Pancreas (tissue), 10 donors: ENCODE measurements at places on chromosomes 7 and 10.
A peak's percentile ranks its signal among the peaks of the same experiment; 100 is the strongest.

GRCh38 chr10:32035038-32035437, 21.2 kb downstream of the KIF5B start:
- no peak for DNase-seq

DNA sequence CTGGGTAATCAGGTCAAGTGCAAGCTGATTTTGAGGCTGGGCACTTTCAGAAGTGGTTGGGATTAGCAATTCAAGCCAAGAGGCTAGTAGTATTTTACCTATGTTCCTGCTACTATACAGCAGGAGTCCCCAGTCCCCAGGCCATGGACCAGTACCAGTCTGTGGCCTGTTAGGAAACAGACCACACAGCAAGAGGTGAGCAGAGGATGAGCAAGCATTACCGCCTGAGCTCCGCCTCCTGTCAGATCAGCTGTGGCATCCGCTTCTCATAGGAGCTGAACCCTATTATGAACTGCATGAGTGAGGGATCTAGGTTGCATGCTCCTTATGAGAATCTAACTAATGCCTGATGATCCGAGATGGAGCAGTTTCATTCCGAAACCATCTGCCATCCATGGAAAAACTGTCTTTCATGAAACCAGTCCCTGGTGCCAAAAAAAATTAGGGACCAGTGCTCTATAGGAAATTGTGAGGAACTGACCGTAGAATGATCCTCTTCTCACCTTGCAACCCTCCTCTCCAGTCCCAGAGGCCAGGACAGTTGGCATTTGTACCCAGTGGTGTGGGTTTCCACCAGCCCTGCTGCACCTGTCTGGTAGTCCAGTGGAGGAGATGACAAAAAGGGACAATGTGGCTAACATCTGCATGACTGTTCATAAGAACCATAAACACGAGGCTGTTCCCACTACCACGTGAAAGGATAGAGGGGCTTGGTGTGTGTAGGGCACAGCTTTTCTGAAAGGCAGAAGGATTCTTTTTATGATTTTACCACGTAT, 172.5 kb downstream of the KIAA1217 start:
- DNase-seq = no peak

DNA sequence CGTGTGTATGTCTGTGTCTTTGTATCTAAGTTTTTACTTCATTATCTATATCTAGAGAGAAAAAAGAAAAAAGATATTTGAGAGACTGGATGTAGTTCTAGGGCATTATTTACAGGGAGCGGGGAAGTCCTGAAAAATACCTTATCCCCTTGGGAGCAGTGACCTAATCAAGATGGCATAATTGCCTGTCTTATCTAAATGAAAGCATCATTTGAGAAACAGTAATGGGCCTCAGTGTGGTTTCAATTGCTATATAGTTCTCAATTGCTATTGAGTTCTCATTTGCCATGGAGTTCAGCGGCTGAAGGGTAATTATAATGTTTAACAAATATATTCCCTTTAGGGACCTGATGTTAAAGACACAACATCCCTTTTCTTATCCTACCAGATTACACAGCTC, 216.5 kb downstream of the PLXNA4 start:
- DNase-seq = no peak

- no peak for DNase-seq
These were observed 149.6 kb downstream of the ADK start for GRCh38 chr10:74300666-74301065.

DNA sequence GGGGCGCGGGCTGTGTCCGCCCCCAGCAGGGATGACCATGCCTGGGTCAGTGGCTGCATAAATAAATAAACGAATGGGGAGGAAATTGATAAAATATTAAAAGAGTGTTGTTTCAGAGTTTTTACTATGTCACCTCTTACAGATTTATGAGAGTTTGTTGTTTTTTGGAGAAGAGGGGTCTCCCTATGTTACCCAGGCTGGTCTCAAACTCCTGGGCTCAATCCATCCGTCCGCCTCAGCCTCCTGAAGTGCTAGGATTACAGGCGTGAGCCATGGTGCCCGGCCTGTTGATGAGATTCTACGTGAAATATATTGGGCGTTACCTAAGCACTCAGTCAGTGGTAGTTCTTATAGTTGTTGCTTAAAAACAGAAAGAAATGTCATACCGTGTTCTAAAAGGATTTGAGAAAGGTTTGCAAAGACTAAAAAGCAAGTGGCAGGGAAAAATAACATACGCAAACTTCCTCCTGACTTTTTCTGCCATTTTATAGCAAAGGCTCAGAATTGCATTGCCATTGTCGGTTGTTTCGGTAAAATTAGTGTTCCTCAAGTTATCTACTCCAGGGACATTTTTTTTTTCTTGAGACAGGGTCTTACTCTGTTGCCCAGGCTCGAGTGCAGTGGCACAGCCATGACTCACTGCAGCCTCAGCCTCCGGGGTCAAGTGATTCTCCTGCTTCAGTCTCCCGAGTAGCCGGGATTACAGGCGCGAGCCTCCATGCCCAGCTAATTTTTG, 39.5 kb upstream of the FOXK1 start:
- no peak for DNase-seq

DNA sequence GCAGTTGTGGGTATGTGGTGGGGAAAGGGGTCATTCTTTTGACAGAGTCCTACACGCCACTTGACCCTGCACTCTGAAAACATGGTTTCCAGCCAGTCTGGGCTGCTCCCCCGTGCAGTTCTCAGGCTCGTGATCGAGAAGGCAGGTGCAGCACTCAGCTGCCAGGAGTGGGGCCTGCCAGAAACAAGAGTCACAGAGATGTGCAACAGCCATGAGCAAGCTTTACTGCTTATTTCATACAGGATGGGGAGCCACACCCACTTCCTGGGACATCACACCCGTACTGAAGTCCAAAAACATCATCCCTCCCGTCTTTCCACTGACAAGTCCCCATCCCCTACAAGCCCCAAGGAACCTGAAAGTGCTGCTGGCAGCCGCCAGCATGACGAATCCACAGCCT, 9.3 kb downstream of the ATG9B start:
- DNase-seq = no peak

DNA sequence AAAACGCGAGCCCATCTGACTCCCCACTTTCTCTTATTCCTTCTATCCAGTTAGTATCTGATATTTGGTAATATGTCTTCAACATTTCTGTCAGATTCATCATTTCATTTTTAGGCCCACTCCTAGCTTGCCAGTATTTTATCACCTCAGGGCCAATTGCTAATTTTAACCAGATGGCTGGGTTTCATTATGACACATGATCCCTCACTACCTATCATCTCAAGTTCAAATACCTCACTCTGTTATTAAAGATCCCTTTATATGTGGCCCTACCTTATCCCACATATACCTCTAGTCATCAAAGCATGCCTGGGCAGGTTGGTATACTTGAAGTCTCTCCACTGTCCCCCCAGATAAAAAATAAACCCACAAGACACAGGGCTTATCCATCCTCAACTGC, 104.9 kb downstream of the RNLS start:
- no peak for DNase-seq

DNA sequence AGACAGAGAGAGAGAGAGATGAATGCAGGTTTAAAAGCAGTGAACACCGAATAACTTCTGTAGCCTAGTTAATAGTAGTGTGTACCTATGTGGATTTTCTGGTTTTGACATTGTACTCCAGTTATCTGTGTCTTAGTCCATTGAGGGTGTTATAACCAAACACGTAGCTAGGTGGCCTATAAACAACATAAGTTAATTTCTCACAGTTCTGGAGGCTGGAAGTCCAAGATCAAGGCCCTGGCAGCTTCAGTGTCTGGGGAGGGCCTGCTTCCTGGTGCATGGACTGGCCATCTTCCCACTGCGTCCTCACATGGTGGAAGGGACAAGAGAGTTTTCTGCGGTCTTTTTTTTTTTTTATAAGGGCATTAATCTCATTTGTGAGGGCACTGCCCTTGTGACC, 23.5 kb downstream of the AOC1 start:
- no peak for DNase-seq

DNA sequence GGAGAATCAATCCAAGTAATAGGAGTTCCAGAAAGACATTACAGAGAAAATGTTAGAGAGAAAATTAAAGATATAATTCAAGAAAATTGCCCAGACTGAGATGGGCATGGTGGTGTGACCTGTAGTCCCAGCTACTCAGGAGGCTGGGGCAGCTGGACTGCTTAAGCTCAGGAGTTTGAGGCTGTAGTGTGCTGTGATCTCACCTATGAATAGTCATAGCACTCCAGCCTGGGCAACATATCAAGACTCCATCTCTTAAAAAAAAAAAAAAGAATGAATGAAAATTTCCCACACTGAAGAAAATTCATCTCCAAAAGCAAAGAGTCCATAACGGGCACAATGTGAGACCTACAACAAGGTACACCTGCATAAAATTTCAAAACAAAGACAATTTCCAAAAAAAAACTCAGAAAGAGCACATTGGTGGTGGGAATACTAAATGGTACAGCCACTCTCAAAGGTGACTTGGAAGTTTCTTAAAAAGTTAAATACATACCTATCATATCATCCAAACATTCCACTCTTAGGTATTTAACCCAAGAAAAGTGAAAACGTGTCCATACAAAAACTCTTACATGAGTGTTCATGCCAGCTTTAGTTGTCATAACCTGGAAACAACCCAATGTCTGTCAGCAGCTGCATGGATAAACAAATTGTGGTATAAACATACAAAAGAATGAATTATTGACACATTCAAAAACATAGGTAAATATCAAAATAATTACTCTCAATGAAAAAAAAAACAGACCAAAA, 6.9 kb upstream of the RGS10 start:
- DNase-seq = no peak

GRCh38 chr10:14876764-14877163, 1.9 kb upstream of the SUV39H2 start:
- no peak for DNase-seq

DNA sequence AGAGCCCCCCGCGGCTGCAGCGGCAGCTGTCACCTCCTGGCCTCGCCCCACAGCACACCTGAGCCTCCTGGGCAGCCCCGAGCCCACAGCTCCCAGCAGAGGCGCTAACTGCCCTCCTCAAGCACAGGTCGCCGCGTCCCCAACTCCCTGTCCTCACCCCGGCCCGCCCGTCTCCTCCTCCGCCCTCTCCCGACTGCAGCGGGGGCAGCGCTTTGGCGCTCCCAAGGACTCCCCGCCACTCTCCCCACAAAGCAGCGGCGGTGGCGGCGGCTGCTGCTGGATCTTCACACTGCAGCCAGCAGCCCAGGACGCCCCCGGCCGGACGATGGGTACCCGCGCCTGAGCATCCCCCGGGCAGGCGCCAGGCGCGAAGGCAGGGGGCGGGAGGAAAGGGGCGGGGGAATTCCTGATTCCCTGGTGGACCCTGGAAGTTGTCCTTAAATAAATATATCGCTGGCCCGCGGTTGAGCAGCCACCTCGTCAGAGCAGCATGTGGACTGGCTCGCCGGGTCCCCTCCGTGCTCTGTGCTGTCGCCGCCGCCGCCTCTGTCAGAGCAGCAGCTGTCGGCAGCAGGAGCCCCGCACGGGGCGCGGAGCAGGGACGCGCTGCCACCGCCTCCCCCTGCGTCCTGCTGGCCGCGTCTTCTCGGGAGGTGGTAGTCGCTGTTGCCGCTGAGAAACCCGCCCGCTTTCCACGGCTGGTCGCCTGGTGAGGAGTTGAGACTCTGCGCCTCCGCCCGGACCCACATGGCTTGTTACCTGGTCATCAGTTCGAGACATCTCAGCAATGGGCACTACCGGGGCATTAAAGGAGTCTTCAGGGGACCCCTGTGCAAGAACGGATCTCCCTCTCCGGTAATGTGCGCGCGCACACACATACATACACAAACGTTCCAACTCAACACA, at the start of gene ZNF804B:
Gene ZNF804B (plus strand): TSS at position 471 of the 906 bp plus-strand sequence. CDS start 277 bp downstream, at position 748.
- DNase-seq = peak; percentile 80

DNA sequence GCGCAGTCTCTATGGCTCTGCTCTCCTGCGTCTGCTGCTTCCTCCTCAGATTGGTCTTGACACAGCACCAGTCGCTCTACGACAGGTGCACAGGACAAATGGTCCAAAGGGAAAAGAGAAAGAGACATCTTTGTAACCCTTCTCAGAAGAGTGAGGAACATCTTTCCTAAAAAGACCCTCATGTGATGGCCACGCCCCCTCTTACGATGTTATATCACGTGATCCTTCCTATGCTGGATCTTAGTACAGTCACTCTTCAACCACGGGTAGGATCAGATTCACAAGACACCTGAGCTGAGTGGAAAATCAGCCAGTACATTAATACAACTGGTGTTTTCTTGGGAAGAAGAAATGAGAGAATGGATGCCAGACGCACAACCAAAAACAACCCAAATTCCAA, 262.2 kb upstream of the CELF2 start:
- DNase-seq = no peak

- DNase-seq = no peak
These were observed 20.1 kb downstream of the OSBPL3 start for GRCh38 chr7:24959735-24960485.

- DNase-seq = no peak
These were observed 1.8 kb downstream of the WASL start for GRCh38 chr7:123746931-123747488.

- DNase-seq = no peak
These were observed 23.2 kb upstream of the BMPR1A start for GRCh38 chr10:86733260-86733671.

DNA sequence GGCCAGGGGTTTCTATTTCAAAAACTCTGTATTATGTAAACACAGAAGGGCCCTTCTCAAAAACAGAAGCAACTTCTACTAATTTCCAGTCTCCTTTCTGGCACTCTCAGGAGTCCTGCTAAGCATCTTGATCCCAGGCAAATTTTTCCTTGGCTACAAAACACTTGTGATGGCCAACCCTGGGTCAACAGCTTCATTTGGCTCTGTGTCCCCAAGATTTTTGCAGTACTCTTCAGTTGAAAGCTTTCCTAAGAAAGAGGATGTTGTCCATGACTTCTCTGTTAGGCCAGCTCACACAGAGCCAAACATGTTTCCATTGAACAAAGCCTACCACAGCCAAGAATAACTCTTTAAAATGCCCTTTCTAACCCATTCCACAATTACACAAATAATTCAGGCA, 99.0 kb upstream of the EGR2 start:
- no peak for DNase-seq

GRCh38 chr10:58266826-58267712, 625 bp downstream of the IPMK start:
- DNase-seq = peak; percentile 63
